ENCODE measurements at places on chromosomes 3 and 15.

GRCh38 chr3:89932882-89933281, 825.5 kb downstream of the EPHA3 start:
- DNase-seq = no peak

DNA sequence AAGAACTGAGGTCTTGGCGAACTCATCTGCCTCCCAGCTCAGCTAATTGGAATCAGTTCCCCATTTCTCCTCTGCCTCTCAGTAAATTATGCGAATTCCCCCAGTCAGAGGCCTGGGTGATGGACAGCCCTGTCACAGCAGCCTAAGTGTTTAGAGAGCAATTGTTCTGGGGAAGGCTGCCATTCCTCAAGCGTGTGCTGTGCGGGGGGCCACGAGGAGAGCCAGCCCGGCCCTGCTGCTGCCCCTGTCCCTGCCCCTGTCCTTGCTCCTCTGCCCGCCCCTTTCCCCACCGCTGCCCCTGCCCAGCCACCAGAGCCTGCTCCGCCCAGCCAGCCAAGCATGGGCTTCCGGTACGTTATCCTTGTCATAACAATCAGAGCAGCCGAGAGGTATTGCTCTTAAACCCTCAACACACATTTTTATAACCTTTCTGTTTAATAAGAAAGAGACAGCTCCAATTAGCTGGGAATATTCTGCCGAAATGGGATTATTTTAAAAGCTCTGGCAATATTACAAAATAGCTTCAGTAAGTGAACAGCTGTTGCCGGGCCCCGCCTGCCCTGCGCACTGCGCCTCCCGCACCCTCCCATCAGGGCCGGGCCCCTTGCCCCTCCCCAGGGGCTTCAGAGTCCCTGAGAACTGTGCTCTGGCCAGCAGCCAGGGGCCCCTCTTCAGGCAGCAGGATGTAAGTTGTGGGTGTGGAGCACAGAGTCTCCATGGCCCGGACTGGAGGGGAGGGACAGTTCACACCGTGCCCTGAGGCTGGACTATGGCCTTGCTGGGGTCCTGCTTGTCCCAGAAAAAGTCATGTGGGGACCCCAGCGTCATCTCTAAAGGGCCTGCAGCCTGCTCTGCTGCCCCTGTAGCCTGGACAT, 12.4 kb upstream of the CACNA2D2 start:
- DNase-seq = no peak

DNA sequence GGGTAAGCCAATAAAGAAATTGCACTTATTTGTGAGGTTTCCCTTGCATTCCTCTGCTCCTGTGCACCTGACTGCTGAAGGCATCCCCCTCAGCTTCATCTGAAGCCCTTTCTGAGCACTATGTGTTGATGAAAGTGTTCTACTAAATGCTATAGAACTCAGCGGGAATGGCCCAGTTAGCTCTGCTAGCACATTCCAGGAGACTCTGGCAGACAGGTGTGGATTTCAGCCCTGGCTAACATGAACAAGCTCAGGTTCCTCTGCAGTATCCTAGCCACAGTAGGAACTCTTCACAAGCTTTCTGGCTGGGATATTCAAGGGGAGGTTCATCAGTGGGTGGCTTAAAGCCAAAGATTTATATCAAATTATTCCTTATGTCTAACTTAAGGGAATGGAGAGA, 265.5 kb downstream of the RORA start:
- no peak for DNase-seq

GRCh38 chr3:54533856-54534255, 394.0 kb downstream of the LRTM1 start:
- no peak for DNase-seq

- no peak for DNase-seq
Observed at GRCh38 chr3:17945018-17945798, 202.8 kb upstream of the TBC1D5 start.

DNA sequence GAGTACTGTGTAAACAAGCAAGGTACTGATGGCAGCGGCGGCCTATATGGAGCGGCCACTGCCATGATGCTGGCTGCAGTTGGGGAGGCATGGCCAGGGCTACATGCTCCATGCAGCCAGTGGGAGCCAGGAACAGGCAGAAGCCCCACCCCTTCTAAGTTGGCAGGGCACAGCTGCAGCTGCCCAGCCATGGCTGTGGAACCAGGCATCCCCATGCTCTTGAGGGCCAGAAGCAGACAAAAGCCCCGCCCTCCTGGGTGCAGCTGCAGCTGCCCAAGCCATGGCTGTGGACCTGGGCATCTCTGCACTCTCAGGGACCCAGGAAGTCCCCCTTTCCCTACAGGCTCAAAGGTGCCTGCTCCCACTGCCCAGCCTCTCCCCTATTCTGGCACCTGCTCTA, 150.9 kb downstream of the FMN1 start:
- DNase-seq = no peak

DNA sequence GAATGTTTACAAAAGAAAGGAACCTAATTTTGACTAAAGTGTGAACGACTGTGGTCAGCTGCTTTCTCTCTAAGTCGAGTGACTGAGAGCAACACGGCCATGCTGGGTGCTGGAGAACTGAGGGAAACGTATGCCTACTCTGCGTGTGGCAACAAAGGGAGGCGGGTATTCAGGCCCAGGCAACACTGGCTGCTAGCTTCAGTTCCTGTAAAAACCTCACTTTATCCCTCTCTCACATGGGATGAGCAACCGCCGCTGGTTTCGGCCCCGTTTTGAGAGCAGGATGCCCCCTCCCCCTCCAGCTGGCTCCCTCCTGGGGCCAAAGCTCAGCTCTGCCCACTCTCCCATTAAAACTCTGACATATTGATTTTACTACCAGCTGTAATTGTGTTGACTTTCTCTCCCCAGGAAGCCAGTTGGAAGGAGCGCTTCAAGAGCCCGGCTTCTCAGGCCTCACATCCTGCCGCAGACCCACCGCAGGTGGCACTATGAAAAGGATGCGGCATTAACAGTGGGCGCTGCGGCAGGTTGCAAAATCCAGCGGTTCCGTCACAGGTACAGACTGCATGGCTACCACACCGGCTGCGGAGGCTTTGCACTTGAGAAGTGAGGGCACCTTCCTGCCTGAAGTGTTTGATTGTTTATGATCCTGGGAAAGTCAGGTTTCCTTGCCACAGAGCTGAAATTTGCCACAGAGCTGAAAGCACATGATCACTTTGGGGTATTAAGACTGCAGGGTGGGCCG, 12.7 kb downstream of the PLXND1 start:
- DNase-seq = no peak

DNA sequence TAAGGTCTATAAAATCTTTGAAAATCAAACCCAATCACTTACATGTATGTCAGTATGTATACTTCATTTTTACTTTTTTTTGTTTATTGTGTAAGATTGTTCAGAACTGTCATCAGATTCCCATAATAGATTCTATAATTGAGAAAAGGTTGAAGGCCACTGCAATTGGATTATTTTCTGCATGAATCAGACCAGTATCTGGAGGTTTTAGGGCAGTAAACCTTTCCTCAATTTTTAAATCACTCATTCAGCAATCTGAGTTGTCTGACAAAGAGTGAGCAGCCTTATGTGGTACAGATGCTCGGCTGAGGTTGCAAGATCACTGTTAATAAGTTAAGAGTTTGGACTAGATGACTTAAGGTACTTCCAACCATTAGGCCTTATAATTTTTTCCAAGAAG, 96.0 kb downstream of the TP63 start:
- DNase-seq = no peak

DNA sequence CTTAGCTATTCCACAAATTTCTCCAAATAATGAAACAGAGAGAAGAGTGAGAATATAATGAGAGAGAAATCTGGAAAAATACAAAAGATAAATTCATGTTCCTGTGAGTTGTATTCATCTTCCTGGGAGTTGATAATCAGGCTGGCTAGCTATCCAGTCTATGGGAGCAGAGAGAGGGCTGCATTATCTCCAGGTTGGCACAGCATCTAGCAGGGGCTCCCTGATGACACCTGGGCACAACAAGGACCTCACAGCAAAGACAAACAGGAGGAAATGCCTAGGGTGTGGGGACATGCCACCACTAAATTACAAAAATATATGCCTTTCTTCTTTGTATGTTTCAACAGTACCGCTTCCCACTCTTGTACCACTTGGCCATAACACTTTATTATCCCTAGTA, 1.9 kb downstream of the EHD4 start:
- DNase-seq = no peak

- no peak for DNase-seq
Observed at GRCh38 chr15:63458026-63458425, 46.4 kb upstream of the USP3 start.

DNA sequence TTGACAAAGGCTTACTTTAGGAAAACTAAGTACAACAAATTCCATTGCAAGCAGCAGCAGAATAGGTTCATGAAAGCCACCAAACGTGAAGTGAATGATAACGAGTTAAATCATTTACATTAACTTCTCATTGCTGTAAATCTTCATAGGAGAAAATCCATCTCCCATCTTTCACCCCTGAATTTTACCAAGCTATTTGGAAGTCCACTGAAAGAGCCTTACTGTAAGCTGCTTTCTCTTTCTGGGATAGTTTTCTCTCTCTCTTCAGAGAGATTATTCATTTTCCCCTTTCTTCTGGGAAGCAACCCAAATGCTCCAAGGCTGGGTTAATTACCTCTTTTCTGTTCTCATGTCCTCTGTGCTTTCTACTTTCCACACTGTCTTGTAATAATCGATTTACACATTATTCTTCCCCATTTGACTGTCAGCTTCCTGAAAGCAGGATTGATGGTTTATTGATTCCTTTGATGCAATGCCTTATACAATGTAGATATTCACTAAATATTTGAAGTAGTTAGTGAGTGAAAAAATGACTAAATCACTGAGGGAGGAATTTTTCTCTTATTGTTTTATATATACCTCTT, 914.3 kb upstream of the ARPP21 start:
- DNase-seq = no peak

- DNase-seq = no peak
Observed at GRCh38 chr15:28904541-28905315, 19.0 kb downstream of the APBA2 start.

GRCh38 chr3:177150970-177151627, 46.2 kb downstream of the TBL1XR1 start:
- no peak for DNase-seq

- no peak for DNase-seq
Observed at GRCh38 chr3:11323813-11324212, 51.6 kb downstream of the ATG7 start.

DNA sequence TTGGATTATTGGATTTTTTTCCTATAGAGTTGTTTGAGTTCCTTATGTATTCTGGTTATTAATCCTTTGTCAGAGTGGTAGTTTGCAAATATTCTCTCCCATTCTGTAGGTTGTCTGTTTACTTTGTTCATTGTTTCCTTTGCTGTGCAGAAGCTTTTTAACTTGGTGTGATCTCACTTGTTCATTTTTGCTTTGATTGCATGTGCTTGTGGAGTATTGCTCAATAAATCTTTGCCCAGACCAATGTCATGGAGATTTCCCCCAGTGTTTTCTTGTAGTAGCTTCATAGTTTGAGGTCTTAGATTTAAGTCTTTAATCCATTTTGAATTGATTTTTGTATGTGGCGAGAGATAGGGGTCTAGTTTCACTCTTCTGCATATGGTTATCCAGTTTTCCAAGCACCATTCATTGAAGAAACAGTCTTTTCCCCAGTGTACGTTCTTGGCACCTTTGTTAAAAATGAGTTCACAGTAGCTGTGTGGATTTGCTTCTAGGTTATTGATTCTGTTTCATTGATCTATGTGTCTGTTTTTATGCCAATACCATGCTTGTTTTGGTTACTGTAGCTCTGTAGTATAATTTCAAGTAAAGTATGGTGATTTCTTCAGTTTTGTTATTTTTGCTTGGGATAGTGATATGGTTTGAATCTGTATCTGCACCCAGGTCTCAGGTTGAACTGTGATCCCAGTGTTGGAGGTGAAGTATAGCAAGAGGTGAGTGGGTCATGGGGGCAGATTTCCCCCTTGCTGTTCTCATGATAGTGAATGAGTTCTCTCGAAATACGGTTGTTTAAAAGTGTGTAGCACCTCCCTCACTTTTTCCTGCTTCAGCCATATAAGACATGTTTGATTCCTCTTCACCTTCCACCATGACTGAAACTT, 46.1 kb upstream of the TNFSF10 start:
- DNase-seq = no peak

DNA sequence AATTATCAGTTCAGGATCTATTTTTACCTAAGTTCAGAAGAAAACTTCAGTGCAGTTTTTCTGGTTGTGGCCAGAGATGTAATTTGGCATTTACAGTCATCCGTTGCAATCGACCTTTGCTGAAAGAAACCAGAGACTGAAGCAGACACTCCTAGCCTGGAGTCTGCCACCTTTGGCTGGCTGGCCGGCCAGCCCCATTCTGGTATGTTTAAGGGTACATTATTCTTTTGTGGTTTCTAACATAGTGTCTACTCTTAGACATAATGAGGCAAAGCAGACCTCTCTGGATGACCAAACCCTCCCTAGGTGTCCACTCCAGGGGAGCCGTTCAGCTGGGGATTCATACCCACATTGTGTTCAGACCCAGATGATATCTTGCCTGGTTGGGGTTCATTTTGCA, 275.9 kb upstream of the TPM1 start:
- DNase-seq = no peak

- no peak for DNase-seq
Observed at GRCh38 chr15:62173215-62173614, 8.1 kb upstream of the C2CD4B start.

DNA sequence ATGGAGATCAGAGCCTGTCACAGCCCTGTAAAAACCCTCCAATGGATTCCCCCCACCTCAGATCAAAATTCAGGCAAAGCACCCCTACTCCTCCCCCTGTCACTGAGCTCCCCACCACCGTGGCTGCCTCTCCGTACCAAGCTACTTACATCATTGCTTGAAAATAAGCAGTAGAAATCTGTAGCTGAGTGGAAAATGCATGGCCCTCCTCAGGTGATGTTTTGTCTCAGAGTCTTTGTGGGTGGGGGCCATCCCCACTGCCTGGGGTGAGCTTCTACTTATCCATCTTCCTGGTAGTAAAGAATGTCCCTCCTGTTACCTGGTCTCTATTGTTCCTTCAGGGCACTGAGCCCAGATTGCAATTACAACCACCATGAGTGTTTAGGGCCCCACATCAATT, 34.5 kb downstream of the SLCO2A1 start:
- no peak for DNase-seq

- DNase-seq = no peak
Observed at GRCh38 chr15:52256930-52257733, 38.5 kb downstream of the MYO5C start.

- no peak for DNase-seq
Observed at GRCh38 chr3:107128946-107129345, 248.3 kb upstream of the CCDC54 start.
